ENCODE measurements at places on chromosomes 12 and 14. TPM values are rescaled to one million over a fixed set of nuclear protein-coding genes. Genes with fewer than 3 reads are reported as not detected.
A peak's percentile ranks its signal among the peaks of the same experiment; 100 is the strongest.

DNA sequence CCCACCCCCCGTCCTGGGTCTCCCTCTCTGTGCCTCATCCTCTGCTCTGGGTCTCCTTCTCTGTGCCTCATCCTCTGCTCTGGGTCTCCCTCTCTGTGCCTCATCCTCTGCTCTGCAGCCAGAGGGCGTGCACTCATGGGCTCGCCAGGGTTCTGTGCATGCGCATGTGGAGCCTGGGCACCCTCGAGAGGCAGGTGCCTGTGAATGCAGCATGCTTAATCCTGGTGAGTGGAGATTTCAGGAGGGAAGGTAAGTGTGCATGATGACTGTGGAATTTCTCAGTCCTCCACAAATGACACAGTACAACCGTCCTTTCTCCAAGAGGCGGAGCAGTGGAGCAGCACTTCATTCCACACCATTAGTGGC is 65.2 kb downstream of the EP400 start:
- H3K27ac ChIP-seq, result no peak overlapping the region
- peaks cover 52% of the 10 kb centered on the region for H3K36me3 ChIP-seq
- H3K4me3 ChIP-seq, result no peak overlapping the region
- DNase-seq, result no peak
- H3K4me1 ChIP-seq, result no peaks in the 10 kb centered on the region

- no peak overlapping the region for H3K27ac ChIP-seq
- DNase-seq, result peak; percentile 45
- H3K36me3 ChIP-seq, result no peaks in the 10 kb centered on the region
Observed at GRCh38 chr12:109393437-109394345, 46.0 kb downstream of the MYO1H start.

GRCh38 chr14:23379366-23380196 is 2.7 kb downstream of the CMTM5 start:
- H3K27me3 ChIP-seq, result peaks cover 7% of the 10 kb centered on the region
- no peak overlapping the region for H3K4me3 ChIP-seq
- H3K27ac ChIP-seq, result no peak overlapping the region

AACS gene
- 17.3 TPM for total RNA-seq

RND1 gene
- 2.4 TPM for total RNA-seq

PACS2 gene
- total RNA-seq, result 36.6 TPM

- H3K4me1 ChIP-seq, result peaks cover 12% of the 10 kb centered on the region
- no peak for DNase-seq
- H3K4me3 ChIP-seq, result no peak overlapping the region
- no peak overlapping the region for H3K27ac ChIP-seq
Observed at GRCh38 chr12:95066091-95066855, 7.1 kb downstream of the NR2C1 start.

- no peaks in the 10 kb centered on the region for H3K36me3 ChIP-seq
- no peak for DNase-seq
- no peaks in the 10 kb centered on the region for H3K27me3 ChIP-seq
- H3K4me1 ChIP-seq, result no peaks in the 10 kb centered on the region
Observed at GRCh38 chr12:80636832-80637231, 70.6 kb upstream of the MYF6 start.

DNA sequence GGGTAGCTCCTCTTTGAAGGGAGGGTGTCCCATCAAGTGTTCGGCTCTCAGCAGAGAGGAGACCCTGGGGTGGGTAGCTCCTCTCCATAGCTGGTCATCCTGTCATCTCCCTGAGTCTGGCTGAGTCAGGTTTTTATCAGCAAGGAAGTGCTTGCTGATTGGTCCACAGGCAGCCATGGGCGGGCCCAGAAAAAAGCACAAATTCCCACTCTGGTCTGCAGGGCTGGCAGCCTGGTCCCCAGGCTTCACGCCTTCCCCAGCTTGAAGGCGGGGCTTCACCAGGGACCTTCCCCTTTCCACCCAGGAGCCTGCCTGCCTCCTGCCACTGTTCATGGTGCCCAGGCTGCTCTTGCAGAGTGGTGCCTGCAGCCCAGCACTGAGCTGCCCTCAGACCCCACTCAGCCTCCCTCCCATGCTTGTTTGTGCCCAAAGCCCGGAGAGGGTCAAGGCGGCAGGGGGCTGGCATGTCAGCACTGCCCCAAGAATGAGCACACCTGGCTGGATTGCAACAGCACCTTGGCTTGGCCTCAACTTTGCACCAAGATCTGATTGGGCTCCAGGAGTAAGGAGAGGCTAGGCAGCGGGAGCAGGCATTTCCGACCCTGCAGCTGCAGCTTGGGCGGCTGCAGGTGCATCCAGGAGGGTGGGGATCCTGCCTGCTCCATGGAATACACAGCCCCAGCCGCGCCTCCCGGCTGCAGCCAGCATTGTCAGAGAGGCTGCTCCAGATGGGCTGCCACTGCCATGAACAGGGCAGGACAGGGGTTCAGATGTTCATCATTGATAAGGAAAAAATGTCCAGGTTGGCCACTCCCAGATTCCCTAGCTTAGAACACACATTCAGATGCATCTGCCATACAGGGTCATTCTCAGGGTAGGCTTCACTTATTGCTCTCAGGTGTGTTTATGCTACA is 22.0 kb upstream of the WDR89 start:
- H3K27me3 ChIP-seq, result no peaks in the 10 kb centered on the region
- H3K27ac ChIP-seq, result no peak overlapping the region

KCNMB4 gene
- 1.5 TPM for total RNA-seq

RTL1 gene
- not detected for total RNA-seq

DNA sequence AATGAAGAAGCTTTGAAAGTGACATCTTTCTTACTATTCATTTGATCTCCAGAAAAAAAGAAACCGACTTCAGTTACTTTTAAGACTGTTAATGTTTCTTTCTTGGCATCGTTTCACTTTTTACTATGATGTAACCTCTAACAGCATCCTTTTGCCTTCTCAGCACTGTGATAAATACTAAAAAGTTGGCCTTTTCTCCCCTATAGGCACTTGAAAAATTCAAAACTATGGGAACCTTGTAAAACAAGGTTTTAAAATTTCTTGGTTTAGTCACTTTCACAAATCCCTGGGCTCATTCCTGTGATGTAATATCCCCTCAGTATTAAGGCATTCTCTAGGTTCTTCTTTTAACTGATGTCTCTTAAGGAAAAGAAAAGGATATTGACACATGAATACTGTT is 281.8 kb downstream of the EGLN3 start:
- no peaks in the 10 kb centered on the region for H3K36me3 ChIP-seq
- no peak overlapping the region for H3K27ac ChIP-seq

TAS2R8 gene
- not detected for total RNA-seq

GRCh38 chr14:94681300-94682060 is 69.3 kb downstream of the SERPINA3 start:
- peak; percentile 18 for DNase-seq
- peaks cover 4% of the 10 kb centered on the region for H3K27me3 ChIP-seq
- H3K4me3 ChIP-seq, result no peak overlapping the region

- peaks cover 11% of the 10 kb centered on the region for H3K27me3 ChIP-seq
- H3K27ac ChIP-seq, result no peak overlapping the region
- H3K4me3 ChIP-seq, result no peak overlapping the region
- DNase-seq, result no peak
- no peaks in the 10 kb centered on the region for H3K4me1 ChIP-seq
Observed at GRCh38 chr12:50032854-50033581, 7.7 kb upstream of the RACGAP1 start.

GRCh38 chr12:9745199-9745598 is 12.3 kb upstream of the CLECL1 start:
- H3K4me1 ChIP-seq, result peaks cover 51% of the 10 kb centered on the region
- H3K27me3 ChIP-seq, result no peaks in the 10 kb centered on the region
- peaks cover under 1% of the 10 kb centered on the region for H3K36me3 ChIP-seq
- no peak for DNase-seq
- H3K27ac ChIP-seq, result no peak overlapping the region

- peaks cover 2% of the 10 kb centered on the region for H3K4me1 ChIP-seq
- no peak overlapping the region for H3K4me3 ChIP-seq
Observed at GRCh38 chr12:55420307-55420962, 5.6 kb upstream of the OR6C76 start.

RNF41 gene
- 31.2 TPM for total RNA-seq

DNA sequence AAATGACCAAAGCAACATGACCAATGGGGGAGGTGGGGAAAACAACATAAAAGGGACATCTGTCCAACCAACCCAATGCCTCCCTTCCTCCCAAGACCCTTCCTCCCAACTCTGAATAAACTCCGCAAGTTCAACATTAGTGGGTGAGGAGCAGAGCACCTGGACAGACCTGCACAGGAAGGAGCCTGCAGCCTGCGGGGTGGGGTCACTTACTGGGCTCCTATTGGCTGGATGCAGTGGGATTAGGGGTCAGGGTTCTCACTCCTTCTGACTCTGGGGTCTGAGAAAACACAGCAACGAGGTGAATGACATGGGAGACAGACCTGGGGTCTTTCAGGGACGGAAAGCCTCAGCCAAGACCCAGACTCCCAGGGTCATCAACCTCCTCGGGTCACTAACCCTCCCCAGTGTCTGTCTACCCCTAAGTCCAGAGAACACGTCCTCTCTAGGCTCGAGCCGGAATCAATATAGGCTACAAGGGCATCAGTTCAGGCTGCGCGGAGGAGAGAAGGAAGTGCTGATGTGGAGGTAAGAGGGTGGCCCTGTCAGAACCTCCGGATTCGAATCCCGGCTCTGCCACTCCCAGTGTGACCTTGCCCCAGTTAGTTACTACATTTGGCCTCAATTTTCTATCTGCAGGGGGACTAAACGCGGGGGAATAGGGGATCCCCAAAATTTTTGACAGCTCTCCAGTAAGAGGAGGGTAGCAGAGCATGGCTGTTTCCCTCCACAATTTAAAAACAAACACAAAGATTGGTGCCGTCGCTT is 860 bp downstream of the NDRG2 start:
- H3K27ac ChIP-seq, result no peak overlapping the region
- H3K27me3 ChIP-seq, result no peaks in the 10 kb centered on the region
- H3K4me1 ChIP-seq, result peaks cover 9% of the 10 kb centered on the region
- peak overlapping the region; percentile 73 for H3K4me3 ChIP-seq
- no peaks in the 10 kb centered on the region for H3K36me3 ChIP-seq

DNA sequence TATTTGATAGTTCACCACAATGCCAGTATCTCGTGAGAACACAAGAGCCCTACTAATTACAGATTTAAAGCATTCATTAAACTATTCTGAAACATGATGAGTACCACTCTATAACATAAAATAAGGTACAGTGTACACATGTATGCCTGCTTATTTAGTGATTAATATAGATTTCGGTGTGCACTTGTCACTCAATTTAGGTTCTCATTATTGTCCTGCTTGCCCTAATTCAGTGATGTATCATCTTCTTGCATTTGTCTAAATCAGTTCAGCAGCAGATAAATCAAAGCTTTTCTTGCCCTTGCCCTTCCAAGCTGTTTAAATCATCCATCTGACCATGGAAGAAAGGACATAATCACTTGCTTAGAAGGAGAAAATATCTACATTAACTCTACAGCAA is 359.7 kb downstream of the GXYLT1 start:
- no peaks in the 10 kb centered on the region for H3K27me3 ChIP-seq
- H3K4me1 ChIP-seq, result no peaks in the 10 kb centered on the region
- H3K4me3 ChIP-seq, result no peak overlapping the region
- H3K27ac ChIP-seq, result no peak overlapping the region
- no peak for DNase-seq

DNA sequence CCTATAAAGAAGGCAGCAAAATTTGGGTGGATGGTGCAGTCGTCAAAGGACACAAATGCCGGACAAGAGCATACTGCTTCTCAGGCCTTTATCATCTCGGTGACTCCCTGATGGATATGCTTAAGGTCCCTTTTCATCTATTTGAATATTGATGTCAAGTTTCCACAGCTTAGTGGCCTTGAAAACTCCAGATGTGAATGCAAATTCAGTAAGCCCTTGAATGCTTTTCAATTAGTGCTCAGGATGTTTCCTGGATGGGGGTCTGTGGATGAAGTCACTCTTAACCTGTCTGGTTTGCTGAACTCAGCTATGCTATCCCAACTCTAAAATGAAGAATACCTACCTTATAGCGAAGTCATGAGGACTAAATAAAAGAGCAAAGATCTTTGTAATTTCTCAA is 10.7 kb downstream of the REM2 start:
- H3K36me3 ChIP-seq, result no peaks in the 10 kb centered on the region
- H3K4me3 ChIP-seq, result no peak overlapping the region
- H3K4me1 ChIP-seq, result peaks cover 20% of the 10 kb centered on the region
- H3K27ac ChIP-seq, result no peak overlapping the region
- no peaks in the 10 kb centered on the region for H3K27me3 ChIP-seq
- no peak for DNase-seq

GRCh38 chr14:58607131-58607951 is 30.4 kb upstream of the DACT1 start:
- H3K4me1 ChIP-seq, result no peaks in the 10 kb centered on the region
- no peaks in the 10 kb centered on the region for H3K36me3 ChIP-seq
- no peak overlapping the region for H3K27ac ChIP-seq
- DNase-seq, result no peak

PAH gene
- total RNA-seq, result not detected

DNA sequence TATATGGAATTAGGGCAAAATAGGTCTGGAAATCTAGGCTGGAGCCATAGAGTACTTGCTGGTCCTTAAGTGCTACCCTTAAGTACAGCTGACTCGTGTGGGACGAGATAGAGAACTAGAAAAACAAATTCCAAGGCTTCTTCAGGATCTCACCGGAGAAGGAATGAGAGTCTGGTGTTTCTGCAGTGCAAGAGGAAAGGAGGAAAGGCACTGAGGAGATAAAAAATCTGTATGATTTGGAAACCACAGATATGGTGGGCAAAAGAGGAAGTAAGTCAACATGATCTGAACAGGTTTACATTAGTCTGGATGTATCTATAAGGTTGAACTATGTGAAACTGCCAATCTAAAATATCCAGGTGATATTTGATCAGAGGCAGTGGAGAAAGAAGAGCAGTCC is 134.4 kb upstream of the SOX5 start:
- no peak overlapping the region for H3K27ac ChIP-seq
- DNase-seq, result no peak
- no peaks in the 10 kb centered on the region for H3K27me3 ChIP-seq
- H3K4me3 ChIP-seq, result no peak overlapping the region

- no peaks in the 10 kb centered on the region for H3K4me1 ChIP-seq
- H3K4me3 ChIP-seq, result no peak overlapping the region
- H3K36me3 ChIP-seq, result no peaks in the 10 kb centered on the region
- no peak overlapping the region for H3K27ac ChIP-seq
- peaks cover 11% of the 10 kb centered on the region for H3K27me3 ChIP-seq
- no peak for DNase-seq
Observed at GRCh38 chr12:112843287-112843686, 51.7 kb downstream of the RPH3A start.

DNA sequence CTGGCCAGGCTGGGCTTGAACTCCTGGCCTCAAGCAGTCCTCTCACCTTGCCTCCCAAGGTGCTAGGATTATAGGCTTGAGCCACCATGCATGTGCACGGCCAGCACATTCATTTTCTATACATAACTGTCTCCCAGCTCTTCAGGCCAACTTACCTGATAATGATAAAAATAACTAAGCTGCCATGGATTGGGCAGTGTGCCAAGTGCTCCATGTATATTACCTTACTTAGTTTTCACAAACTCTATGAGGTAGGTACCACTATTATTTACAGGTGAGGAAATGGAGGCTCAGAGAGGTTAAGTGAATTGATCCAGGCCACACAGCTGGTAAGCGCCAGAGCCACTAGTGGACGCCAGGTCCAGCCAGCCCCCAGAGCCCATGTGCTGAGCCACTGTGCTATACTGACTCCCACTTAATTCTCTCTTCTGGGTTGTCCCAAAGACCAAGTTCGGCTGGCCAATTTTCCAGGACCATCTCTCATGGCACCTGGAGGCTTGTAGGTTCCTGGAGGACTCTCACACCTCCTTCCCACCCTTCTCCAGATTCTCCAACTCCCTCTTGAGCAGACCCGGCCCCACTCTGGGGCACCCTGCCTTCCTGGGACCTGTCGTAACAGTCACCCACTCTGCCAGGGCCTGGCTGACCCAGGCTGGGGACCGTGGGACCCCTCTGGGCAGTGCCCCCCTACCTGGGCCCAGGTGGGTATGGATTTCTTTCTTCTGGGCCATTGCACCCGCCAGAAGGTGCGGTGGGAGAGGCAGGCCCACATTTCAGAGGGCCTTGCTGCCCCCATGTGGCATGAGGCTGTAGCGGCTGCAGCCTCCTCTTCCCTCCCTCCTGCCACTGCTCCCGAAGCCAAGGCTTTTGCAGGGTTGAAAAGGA is 30.2 kb upstream of the CIPC start:
- no peak overlapping the region for H3K27ac ChIP-seq
- no peak overlapping the region for H3K4me3 ChIP-seq

PZP gene
- not detected for total RNA-seq
